ENCODE measurements at places on chromosomes 3 and 15.

- DNase-seq, result no peak
Measured at GRCh38 chr15:64843991-64844390, 2.3 kb downstream of the PLEKHO2 start.

GRCh38 chr3:8530581-8530980 is 29.0 kb downstream of the LMCD1 start:
- no peak for DNase-seq

- DNase-seq, result no peak
Measured at GRCh38 chr15:79067969-79068368, 22.6 kb downstream of the RASGRF1 start.

DNA sequence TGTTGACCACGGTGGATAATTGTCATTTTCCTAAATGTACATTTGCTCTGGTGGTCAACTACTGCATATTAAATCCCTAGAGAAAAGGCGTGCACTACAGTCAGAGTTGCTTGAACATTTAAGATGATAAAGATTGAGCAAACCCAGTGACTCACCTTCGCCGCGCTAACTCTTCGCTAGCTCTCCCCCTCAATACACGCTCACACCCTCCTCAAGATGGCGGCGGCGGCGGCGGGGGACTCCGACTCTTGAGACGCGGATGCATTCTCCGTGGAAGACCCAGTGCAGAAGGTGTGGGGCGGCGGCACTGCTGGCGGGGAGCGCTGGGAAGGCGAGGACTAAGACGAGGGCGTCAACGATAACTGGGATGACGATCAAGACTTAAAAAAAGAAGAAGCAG is 79.8 kb upstream of the PFN2 start:
- DNase-seq, result no peak

DNA sequence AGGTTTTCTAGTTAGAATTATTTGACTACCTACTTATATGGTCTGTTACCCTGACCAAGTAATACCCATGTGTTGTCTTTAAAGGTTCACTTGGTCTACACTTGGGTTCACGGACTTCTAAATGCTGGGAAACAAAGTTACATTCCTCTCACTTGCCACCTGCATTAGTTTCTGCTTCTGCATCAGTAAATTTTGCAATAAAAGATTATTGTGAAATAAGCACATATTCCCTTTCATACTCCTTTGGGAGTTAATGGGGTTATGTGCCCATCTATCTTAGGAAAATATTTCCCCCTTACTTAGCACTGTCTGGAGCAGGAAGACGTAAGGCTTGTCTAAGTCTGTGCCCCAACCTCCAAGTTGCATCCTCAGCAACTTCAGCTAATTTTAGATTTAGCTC is 160.7 kb downstream of the FRMD5 start:
- DNase-seq, result no peak

Measured in activated T-cell treated with anti-CD3 and anti-CD28 coated beads, Interleukin-2, amount 50 U/mL, for 72 hours (primary cell).